Effector memory CD8-positive, alpha-beta T cell (primary cell): ENCODE measurements at places on chromosomes 1 and 21.
A peak's percentile ranks its signal among the peaks of the same experiment; 100 is the strongest.

DNA sequence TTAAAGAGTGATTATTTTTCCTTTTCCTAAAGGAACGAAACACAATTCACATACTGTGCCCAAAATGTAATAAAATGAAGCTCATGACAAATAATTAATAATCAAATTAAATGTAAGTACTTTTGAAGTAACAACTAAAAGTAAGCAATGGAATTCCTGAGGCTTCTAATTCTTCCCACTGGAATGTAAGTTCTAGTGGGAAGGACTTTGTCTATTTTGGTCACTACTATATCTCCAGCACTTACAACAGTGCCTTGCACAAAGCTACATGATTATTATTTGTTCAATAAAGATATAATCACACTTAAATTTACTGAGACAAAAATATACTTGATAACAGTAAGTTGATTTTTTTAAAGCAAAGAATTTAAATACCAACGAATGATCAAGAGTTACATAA lies 128.8 kb downstream of the COQ8A start:
- H3K36me3 ChIP-seq: no peaks in the 10 kb centered on the region
- no peaks in the 10 kb centered on the region for H3K4me1 ChIP-seq
- peaks cover 32% of the 10 kb centered on the region for H3K27me3 ChIP-seq
- no peak overlapping the region for H3K27ac ChIP-seq

DNA sequence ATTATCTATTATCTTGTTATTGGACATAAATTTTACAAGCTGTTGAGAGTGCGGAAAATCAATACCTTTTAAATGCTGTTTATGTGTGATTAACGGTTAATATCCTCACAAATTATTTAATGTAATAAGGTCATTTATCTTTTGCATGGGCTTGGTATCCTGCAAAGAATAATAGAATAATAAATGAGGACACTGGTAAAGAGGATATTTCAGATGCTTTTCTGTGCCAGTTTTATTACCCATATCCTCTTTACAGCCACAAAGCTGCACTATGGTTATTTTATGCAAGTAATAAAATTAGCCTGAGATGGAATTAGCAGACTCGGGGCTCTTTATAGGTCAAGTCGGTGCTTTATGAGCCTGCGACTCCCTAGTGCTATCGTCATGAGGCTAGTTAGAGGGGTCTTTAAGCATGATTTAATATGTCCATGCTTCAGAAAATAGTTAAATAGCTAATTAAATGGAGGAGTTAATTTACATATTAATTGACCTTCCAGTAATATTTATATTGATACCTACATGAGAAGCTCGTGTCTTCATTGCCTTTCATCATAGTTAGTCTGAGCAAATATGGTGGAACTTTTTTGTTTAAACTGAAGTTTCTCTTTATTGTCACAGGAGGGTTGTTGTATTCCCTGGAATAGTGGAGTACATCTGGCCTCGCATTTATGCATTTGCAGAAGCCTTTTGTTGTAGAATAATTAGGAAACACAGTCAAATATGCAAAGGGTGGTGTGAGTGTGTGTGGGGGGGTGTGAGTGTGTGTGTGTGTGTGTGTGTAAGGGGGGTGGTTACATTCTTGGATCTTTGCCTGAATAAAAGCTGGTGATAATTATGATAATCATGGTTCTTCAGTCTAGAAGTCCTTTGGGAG lies 120.3 kb downstream of the ATG4C start:
- H3K4me3 ChIP-seq: no peak overlapping the region
- no peak for DNase-seq
- no peak overlapping the region for H3K27ac ChIP-seq
- H3K27me3 ChIP-seq: peaks cover 11% of the 10 kb centered on the region
- no peaks in the 10 kb centered on the region for H3K4me1 ChIP-seq
- peaks cover 2% of the 10 kb centered on the region for H3K36me3 ChIP-seq

DNA sequence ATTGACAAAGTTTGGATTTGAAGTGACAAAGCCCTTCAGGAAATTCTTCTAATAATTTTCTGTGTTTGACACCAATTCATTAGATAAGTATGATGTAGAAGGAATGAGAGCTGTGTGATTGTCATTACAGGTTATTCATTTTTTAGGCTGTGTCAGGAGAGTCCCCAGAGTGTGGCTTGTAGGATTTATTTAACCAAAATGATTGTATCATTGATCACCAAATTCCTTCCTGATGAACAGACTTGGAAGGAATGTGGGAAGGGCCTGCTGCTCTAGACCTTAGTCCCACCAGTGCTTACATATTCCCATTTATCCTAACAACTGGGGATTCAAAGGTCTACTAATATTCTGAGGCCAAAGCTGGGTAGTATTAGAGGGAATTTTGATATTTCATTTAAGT lies 383.3 kb upstream of the KAZN start:
- H3K27ac ChIP-seq: no peak overlapping the region
- H3K36me3 ChIP-seq: no peaks in the 10 kb centered on the region
- DNase-seq: no peak
- no peak overlapping the region for H3K4me3 ChIP-seq
- H3K27me3 ChIP-seq: no peaks in the 10 kb centered on the region

- H3K27me3 ChIP-seq: peaks cover 12% of the 10 kb centered on the region
- H3K27ac ChIP-seq: no peak overlapping the region
- H3K4me1 ChIP-seq: no peaks in the 10 kb centered on the region
Observed at GRCh38 chr1:211495584-211495983, 3.6 kb upstream of the RD3 start.

GRCh38 chr1:218324226-218324580 lies 20.9 kb upstream of the TGFB2 start:
- no peak overlapping the region for H3K4me3 ChIP-seq
- H3K36me3 ChIP-seq: peaks cover 8% of the 10 kb centered on the region
- DNase-seq: no peak
- no peak overlapping the region for H3K27ac ChIP-seq

- DNase-seq: no peak
- peaks cover 87% of the 10 kb centered on the region for H3K27me3 ChIP-seq
- no peaks in the 10 kb centered on the region for H3K36me3 ChIP-seq
- H3K4me3 ChIP-seq: no peak overlapping the region
- peaks cover 7% of the 10 kb centered on the region for H3K4me1 ChIP-seq
Observed at GRCh38 chr1:169426174-169426705, 1.0 kb downstream of the CCDC181 start.

- H3K27ac ChIP-seq: peak overlapping the region; percentile 49
- H3K4me1 ChIP-seq: peaks cover 10% of the 10 kb centered on the region
- H3K4me3 ChIP-seq: no peak overlapping the region
- peaks cover 5% of the 10 kb centered on the region for H3K27me3 ChIP-seq
- H3K36me3 ChIP-seq: peaks cover 2% of the 10 kb centered on the region
Observed at GRCh38 chr1:169610108-169610507, 19.8 kb downstream of the SELP start.
